ENCODE measurements at places on chromosomes 1 and 21.

DNA sequence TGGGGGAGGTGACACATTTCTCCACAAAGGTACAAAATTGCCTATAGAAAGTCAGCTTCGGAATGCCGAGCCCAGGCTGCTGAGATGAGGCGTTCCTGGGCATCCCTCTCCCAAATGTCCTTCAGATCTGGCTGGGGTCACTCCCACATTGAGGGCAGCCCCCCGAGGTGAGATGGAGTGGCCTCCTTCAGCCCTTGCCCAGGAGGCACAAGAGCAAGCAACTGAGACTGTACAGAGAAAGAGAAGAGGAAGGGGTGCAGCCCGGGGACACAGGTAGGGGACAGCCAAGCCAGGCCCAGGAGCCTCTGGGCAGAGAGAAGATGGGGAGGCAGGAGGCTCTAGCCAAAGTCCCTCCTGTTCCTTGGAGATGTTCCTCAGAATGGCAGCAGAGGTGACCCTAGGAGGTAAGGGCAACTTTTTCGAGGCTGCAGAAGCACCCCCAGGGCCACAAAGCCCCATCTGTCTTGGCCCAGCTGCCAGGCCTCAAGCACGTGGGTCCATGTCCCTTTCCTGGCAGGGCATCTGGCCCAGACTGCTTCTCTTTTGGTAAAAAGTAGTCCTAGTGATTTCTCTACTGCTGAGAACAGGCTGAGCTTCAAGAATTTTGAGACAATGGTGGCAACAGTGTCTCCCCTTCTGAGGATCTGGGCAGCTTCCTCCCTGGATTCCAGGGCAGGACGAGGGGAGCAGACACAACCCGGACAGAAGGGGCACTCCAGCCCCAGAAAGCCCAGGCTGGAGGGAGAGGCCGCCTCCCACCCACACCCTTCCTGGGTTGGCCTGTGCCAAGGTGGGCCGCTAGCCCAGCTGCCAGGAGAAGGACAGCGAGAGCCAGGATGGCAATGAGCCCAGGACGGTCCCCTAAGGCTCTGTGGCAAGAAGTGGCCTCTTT, 68.0 kb downstream of the LRRN2 start:
- no peak for DNase-seq

- no peak for DNase-seq
Observed at GRCh38 chr1:7120863-7121621, 335.8 kb downstream of the CAMTA1 start.

GRCh38 chr1:210437111-210437510, 108.4 kb downstream of the HHAT start:
- DNase-seq, result no peak

DNA sequence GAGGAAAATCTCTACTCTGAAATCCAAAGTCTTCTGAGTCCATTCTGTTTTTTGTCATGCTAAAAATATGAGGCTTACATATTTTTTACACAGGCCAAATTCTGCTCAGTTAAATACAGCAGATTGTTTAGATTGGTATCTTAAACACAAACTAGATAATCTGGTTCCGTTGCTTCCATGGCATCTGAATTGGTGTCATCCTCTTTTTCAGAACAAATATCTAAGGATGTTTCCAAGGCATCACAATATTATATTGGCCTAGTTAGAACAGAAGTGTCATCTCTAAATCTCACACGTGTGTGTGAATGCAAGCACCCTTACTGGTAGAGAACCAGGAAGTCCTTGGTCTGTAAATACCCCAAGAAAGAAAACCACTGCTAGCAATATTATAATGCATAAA, 151.2 kb downstream of the NRIP1 start:
- DNase-seq, result no peak

GRCh38 chr1:212981025-212981495, 30.7 kb downstream of the VASH2 start:
- DNase-seq, result no peak

GRCh38 chr1:4847711-4848110, 193.3 kb downstream of the AJAP1 start:
- no peak for DNase-seq

DNA sequence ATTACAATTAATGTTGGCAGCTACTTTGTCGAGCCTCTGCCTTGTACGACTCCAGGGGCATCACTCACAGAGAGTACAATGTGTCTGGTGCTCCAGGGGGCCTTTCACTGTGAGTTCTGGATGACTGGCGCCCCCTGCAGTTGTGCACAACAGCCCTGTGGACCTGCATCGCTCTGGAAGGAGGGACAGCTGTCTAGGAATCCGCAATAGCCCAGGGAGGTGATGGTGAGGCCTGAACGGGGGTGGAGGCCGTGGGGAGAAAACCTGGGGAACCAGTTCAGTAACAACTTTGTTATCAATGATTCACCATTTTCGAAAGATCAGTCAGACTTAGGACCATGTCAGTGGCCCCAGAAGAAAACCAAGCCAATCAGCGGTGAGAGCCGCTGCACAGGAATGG, 189.1 kb downstream of the KAZN start:
- DNase-seq, result no peak

- no peak for DNase-seq
Observed at GRCh38 chr1:245768596-245768995, 613.8 kb downstream of the KIF26B start.

GRCh38 chr1:30111431-30111830, 612.0 kb downstream of the MATN1 start:
- no peak for DNase-seq

GRCh38 chr1:232047473-232047872, 420.9 kb downstream of the DISC1 start:
- DNase-seq, result no peak

- DNase-seq, result no peak
Observed at GRCh38 chr1:232985882-232986526, 35.6 kb downstream of the NTPCR start.

GRCh38 chr1:47238935-47239592, 7.0 kb upstream of the TAL1 start:
- no peak for DNase-seq

GRCh38 chr1:83511146-83511726, 487.7 kb downstream of the TTLL7 start:
- no peak for DNase-seq

- no peak for DNase-seq
Observed at GRCh38 chr1:221157026-221157761, 278.0 kb downstream of the HLX start.

DNA sequence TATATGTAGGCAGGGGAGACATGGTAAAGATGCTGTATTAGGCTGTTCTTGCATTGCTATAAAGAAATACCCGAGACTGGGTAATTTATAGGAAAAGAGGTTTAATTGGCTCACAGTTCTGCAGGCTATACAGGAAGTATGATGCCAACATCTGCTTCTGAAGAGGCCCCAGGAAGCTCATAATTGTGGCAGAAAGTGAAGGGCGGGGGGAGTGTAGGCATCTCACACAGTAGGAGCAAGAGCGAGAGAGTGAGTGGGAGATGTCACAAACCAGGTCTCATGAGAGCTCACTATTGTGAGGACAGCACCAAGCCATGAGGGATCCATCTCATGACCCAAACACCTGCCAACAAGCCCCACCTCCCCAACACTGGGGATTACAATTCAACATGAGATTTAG, 21.1 kb downstream of the MAN1A2 start:
- no peak for DNase-seq

GRCh38 chr21:38175306-38175705, 81.5 kb upstream of the KCNJ15 start:
- no peak for DNase-seq

DNA sequence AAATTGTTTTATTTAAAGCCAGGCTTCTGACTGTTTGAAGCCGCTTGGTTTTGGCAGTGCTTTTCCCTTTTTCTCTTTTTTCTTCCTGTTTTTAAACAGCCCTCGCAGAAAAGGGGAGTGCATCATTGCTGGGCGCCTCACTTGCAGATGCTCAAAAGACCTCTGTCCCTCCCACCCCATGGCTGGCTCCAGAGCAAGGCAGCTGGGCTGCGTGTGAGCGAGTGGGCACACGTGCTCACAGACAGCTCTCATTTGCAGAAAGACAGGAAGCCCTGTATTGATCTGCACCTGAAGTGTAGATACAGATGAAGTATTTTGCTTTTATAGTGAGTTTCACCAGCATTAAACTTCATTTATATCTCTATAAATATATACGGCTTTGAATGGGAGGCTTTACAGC, 8.8 kb downstream of the TNR start:
- DNase-seq, result no peak

GRCh38 chr1:240352769-240353168, 259.2 kb downstream of the GREM2 start:
- no peak for DNase-seq

DNA sequence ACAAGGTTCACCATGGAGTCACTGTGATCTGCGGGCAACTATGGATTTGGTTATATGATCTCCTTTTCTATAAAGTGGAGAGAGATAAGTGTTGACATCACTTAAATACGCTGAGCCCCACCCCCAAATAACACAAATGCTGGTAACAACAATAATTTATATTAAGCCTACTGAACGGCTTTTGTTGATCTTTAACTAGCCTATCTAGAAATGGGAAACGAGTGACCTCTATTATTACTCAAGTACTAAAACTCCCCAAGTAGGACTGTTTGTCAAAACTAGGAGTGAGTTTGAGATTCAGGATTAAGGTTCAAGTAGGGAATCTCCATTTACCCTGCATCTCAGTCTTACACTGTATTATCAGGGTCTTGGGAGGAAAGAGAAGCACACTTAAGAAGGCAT, 52.2 kb downstream of the MAP3K7CL start:
- no peak for DNase-seq

GRCh38 chr1:232066521-232066920, 439.9 kb downstream of the DISC1 start:
- no peak for DNase-seq

DNA sequence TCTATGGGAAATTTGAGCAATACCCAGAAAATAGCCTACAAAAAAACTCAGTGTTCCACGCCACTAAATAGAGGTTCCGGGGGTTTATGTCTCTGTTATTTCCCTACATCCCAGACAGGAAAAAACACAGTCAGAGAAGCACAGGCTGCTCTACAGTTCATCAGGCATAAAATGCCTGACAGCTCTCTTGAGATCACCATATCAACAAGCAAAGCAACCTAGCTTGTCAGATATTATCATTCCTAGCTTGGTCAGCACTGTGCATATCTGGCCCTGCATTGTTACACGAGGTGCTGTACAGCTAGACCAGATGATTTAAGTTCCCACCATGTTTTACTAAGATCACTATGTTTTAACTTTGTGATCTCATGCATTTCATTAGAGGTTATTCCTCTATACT, 172.6 kb downstream of the PTPRC start:
- no peak for DNase-seq

- DNase-seq, result no peak
Observed at GRCh38 chr21:24514081-24514733, 1093.1 kb downstream of the MRPL39 start.

- DNase-seq, result no peak
Observed at GRCh38 chr1:115753830-115754229, 14.7 kb downstream of the CASQ2 start.

- DNase-seq, result no peak
Observed at GRCh38 chr1:113415310-113416070, 25.2 kb downstream of the MAGI3 start.

DNA sequence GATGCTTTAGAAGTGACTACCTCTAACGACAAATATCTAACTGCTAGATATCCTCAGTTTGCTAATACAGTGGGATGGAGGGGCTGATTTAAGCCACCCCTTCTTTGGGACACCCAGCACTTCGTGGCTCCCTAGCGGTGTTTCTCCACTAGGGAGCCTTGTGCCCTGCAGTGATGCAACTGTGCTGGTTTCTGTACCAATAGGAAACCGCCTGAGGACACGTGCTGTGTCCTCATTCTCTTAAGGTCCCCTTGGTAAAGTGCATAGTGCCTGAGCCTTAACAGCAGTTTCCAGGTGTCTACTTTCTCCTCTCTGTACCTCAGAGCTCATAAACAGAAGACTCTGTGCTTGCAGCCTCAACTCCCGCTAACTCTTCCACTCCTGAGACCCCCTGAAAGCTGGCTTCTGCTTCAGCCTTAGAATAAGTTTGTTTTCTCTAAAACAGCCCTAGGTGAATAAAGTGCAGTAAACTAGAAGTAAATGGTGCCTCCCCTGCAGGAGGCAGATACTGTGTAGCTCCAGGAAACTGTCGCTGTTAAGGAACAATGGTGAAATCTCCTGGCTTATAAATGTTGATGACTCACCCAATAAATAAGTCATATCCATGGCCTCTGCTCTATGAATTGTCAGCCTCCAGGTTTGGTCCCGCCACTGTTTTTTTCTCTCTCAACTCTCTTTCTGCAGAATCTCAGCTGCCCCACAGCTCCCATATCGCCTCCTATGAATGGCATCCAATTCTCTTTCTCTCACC, 130.4 kb downstream of the AK5 start:
- no peak for DNase-seq

DNA sequence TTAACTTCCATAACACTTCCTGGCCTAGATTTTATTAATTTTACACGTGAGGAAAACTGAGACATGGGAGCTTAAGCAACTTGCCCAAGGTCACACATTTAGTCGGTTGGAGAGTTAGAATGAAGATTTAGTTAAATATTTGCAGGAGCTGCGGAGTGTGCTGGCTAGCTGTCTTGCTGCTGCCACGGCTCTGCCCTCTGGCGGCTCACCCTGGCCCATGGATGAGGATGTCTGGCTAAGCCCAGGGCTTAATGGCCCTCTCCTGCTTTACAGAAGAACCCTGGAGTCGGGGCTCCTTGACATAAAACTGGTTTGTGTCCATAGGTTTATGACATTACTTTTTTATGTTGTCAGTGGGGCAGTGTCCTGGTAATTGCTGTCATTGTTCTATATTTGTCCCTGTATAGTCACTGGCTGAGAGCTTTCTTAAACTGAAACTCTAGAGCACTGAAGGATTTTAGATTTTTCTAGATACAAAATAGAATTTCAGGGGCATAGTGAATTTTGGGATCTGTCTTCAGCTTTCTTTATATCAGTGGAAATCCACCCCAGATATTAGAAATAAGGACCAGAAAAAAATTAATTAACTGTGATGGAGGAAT, 88.9 kb upstream of the WLS start:
- no peak for DNase-seq

- DNase-seq, result no peak
Observed at GRCh38 chr21:31282095-31282709, 61.9 kb downstream of the TIAM1 start.

GRCh38 chr1:196209983-196210382, 398.3 kb downstream of the KCNT2 start:
- DNase-seq, result no peak

- DNase-seq, result no peak
Observed at GRCh38 chr21:32200029-32200428, 78.8 kb downstream of the MIS18A start.

- no peak for DNase-seq
Observed at GRCh38 chr1:61337037-61337436, 254.7 kb downstream of the NFIA start.

GRCh38 chr21:37863842-37864241, 52.4 kb downstream of the KCNJ6 start:
- no peak for DNase-seq

GRCh38 chr1:204295671-204296070, 64.1 kb downstream of the PLEKHA6 start:
- DNase-seq, result no peak

GRCh38 chr1:175171036-175171913, 21.3 kb downstream of the KIAA0040 start:
- DNase-seq, result no peak

DNA sequence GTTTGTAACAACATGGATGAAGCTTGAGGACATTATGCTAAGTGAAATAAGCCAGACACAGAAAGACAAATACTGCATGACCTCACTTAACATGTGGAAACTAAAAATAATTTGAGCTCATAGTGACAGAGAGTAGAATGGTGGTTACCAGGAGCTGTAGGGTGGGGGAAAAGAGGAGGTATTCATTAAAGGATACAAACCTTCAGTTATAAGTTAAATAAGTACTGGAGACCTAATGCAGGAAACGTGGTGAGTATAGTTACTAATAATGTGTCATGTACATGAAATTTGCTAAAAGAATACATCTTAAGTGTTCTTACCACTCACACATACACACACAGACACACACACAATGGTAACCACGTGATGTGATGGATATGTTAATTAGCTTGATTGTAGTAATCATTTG, 86.7 kb downstream of the NGF start:
- no peak for DNase-seq

All from CD8-positive, alpha-beta T cell (primary cell).